Suprapubic skin (tissue), 4 donors: ENCODE measurements at places on chromosomes 2 and 18.

DNA sequence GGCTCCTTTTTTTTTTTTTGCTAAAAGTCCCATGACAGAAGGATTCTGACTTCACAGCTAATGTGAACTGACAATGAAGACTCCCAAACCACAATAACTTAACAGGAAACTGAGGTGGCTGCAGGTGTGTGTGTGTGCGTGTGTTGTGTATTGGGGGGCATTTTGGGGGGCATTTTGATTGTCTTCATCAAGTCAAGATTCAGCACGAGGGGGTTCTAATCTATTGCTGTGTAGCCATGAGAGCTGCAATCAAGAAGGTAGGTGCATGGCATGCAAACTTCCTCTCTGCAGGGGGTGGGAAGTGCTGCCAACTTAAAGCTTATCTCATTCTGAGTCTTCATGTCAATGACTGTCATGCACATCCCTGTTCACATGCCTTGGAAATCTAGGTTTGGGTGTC lies 25.2 kb downstream of the SPRED2 start:
- no peak for DNase-seq

- no peak for DNase-seq
Observed at GRCh38 chr2:142673836-142674235, 203.6 kb upstream of the KYNU start.

GRCh38 chr2:172021955-172022354 lies 22.2 kb downstream of the METAP1D start:
- DNase-seq = no peak

DNA sequence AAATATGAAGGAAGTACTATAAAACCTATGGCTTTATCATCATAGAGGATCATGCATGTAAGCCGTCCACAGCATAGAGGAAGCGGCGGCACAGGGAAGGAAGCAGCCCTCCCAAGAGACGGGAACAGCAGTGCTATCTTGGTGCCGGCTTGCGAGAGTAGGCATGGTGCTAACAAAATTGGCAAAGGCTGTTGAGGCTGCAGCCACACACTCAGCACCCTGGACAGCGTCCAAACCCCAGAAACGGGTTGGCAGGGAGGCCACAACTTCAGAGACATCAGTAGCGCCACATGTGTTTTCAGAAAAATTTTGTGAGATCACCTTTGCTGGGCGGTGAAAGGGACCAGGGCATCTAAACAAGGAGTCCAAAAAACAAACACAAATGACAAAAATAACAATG lies 37.7 kb downstream of the NETO1 start:
- DNase-seq = no peak

- DNase-seq = peak; percentile 39
Observed at GRCh38 chr2:239229545-239230279, 171.1 kb downstream of the HDAC4 start.

DNA sequence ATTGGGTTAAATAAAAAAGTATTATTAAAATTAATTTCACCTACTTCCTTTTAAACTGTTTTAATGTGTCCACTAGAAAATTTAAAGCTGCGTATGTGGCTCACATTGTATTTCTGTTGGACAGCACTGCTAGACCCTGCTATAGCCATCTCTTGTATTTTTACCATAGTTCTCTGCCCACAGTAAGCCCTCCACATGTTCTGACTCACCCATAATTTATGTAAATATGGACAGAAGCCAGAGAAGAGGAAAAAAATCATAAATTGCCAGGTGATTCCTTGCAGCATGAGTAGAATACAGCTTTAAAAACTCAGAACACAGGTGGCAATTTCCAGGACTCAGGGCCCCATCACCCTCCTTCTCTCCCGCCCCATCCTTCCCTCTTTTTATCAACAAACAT lies 142.4 kb upstream of the MEX3C start:
- DNase-seq = no peak

- no peak for DNase-seq
Observed at GRCh38 chr18:65347446-65347845, 403.4 kb upstream of the CDH7 start.

DNA sequence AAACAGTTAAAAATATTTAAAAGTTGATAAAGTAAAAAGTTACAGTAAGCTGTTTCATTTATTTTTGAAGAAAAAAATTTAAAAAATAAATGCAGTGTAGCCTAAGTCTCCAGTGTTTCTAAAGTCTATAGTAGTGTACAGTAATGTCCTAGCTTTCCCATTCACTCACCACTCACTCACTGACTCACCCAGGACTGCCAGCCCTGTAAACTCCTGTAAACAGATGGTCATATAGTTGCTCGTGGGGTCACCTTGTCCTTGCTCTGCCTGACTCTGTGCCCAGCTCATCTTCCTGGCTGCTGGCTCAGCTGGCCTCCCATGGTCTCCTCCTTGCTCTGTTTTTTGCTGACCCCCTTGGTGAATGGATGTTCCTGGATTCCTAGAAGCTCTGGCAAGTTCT lies 180.3 kb downstream of the VAPA start:
- DNase-seq = no peak

DNA sequence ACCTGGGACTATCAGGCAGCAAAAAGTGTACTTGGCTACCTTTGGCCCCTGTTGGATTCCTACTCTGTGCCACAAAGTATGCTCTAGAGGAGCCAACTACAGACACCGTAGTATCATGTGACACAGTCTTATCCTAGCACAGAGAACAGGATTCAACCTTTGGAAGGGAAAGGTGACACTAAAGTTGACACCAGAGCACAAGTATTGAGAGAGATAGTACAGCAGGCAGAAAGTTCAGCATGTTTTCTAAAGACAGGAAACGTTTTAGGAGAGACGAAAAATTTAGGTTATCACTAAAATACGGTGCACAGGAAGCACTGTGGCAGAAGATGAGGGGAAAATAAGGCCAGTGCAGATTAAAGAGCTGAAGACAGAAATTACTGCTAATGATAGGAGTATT lies 18.6 kb downstream of the SMAD2 start:
- DNase-seq = no peak

DNA sequence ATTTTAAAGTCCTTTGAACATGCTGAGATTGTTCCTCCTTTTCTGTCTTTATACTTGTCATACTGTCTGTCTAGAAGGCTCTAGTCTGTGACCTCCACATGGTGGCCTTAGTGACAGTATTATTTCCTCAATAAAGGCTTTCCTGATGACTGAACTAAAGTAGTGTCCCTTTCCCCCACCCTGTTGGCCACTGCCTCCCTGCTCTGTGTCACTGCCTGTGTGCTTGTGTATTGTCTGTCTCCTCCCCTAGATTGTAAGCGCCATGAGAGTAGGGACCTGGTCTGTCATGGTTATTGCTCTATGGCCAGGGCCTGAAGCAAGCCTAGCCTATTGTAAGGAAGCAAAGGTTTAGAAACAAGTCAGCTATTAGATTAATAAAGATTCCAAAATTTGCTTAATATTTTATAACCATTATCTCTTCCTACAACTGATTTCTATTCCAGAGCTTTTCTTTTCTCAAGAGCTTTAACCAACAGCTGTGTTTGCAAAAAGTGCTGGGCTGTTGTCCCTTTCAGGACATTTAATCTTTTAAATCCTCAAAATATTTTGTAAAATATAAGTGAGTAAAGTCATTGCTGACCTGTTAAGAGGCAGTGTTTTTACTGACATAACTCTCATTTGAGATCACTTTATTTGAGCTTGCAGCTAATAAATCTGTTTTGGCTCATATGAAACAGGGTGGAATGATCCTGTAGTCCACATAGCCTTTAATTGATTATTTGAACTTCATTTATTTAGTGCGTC lies 35.5 kb downstream of the DIS3L2 start:
- no peak for DNase-seq

- no peak for DNase-seq
Observed at GRCh38 chr2:101597347-101597944, 100.1 kb upstream of the MAP4K4 start.

DNA sequence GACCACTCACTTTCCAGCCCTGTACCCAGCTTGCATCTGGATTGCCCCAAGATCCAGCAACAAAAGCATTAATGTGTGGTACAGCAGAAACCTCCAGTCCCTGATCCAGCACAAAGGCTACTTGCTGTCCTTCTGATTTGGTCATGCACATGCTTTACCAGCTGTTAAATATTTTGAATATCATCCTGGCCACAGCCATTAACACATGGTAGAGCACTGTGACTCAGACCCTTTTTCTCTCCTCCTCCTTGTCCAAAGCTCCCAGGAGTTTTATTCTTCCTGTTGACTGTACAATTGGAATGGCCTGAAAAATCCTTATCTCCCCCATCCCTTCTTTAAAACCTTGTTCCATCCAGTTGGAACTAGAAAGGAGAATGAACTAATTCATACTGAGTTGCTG lies 419.7 kb upstream of the TNP1 start:
- DNase-seq = no peak

- no peak for DNase-seq
Observed at GRCh38 chr18:649341-649740, 8.1 kb upstream of the TYMS start.

DNA sequence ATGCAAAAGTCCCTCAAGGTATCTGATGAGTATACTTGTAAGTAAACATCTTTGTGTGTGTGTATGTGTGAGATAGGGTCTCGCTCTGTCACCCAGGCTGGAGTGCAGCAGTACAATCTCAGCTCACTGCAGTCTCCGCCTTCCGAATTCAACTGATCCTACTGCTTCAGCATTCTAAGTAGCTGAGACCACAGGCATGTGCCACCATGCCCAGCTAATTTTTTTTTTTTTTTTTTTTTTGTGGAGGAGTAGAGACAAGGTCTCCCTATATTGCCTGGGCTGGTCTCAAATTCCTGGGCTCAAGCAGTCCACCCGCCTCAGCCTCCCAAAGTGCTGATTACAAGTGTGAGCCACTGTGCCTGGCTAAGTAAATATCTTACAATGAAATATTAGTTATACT lies 23.2 kb downstream of the ADAM17 start:
- no peak for DNase-seq

GRCh38 chr2:99422599-99422998 lies 67.2 kb downstream of the REV1 start:
- DNase-seq = no peak

DNA sequence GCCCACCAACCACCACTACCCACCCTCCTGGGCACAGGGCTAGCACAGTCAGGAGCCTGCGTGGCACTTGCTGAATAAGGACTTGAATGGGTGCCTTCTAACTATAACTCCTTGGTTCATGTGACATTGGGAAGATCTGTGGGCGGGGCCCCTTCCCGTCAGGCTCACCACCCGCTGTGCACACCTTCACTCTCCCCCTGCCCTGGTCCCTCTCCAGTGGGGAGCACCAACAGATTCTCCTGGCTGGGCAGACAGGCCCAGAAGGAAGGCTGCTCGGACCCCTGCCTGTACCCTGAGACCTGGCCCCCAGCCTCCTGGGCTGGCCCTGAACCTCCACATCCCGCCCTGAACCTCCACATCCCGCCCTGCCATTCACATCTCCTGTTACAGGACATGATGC lies 33.4 kb upstream of the POMC start:
- no peak for DNase-seq

- no peak for DNase-seq
Observed at GRCh38 chr2:234969306-234970098, 17.7 kb downstream of the SH3BP4 start.

GRCh38 chr2:207055257-207055656 lies 110.5 kb downstream of the KLF7 start:
- no peak for DNase-seq

DNA sequence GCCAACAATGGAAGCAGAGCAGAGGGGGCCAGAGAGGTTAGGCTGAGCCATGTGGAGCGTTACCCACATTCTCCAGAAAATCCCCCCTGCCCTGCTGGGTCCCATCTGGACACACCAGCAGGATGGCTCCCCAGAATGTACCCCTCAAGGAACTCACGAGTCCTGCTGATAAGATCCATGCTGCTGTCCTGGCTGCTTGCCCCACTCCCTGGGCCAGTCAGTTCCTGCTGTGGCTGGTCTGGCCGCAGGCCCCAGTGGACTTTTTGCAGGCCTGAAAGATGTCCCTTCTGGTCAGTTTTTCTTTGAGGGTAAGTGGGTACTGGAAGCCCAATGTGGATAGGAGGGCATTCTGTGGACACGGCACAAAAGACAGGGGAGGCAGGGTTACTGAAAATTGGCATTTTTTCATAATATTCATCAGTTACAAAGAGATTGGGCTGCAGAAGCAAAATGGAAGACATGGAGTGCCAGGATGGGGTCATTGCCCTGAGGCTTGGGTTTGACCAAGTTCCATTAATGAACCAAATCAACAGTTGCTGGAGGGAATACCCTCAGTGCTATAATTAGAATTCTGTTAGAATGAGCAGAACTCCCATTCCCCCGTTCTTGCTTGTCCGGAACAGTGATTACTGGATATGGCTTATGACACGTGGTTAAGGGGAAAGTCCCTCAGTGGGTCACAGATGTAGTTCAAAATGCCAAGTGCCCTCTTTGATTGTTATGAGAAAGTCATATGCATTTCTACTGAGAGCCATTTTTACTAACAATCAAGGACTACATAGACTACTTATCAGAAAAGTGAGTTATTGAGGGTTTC lies 38.7 kb downstream of the SLC4A5 start:
- no peak for DNase-seq

DNA sequence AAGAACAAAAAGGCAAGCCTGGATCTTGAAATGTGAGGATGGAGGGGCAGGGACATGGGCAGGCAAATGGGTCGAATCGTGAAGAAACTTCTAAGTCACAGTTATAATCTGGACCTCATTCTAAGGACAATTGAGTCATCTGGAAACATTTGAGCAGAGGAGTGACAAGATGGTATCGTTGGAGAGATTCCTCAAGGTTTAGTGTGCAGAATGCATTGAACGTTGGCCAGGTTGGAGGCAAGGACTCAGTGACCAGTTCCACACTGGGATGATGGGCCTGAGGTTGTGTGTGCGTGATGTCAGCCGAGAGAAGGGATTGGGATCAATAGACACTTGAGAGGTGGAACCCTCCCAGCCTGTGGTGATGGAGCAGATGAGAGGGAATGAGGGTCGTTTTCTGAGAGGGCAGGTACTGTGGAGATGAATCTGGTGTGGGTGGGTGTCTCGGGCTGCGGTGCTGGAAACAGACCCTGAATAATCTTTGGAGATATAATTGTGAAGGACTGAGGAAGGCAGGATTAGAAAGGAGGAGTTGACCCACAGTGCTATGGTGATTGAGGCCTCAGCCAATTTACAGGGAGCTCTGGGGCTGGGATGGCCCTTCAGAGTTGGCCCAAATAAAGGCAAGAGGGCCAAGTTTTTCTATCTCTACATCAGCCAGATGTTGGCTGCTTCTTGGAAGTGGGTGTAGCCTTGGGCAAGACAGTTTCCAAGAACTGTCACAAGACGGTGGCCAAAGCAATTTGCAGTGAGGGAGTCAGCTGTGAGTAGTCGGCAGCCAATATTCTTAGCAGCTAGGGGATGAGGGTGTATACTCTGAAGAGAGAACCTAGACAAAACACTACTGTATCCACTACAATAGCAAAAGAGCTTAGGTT lies 5.8 kb upstream of the ZNF532 start:
- no peak for DNase-seq

- no peak for DNase-seq
Observed at GRCh38 chr2:145015561-145015960, 495.6 kb upstream of the ZEB2 start.
